ENCODE measurements at places on chromosomes 7 and 10.

- DNase-seq = no peak
Observed at GRCh38 chr10:53744746-53745145, 972.2 kb upstream of the MBL2 start.

DNA sequence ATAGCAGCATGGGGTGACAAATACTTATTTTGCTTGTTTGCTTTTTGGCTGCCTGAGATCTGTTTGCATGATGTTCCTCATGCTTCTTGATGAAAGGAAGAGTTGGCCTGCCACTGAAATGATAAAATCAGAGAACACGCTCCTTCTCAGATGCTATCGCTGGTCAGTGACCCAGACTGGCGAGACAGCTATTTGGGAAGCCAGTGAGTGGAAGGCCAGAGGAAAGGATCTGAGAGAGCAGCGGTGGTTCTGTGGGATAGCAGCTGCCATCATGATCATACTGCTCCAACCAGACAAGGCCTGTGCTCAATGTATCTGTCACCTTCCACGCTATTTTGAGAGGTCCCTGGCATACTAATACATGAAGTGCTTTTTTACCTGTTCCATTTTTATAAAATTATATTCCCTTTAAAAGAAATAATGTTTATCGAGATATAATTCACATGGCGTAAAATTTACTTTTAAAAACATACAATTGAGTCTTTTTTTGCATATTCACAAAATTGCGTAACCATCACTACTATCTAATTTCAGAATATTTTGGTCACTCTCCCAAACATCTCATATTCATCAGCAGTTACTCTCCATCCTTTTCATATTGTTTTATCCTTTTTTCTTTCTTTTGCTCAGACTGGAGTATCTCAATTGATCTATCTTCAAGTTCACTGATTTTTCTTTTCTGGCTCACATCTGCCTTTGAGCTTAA lies 695.1 kb downstream of the TNS3 start:
- DNase-seq = no peak

DNA sequence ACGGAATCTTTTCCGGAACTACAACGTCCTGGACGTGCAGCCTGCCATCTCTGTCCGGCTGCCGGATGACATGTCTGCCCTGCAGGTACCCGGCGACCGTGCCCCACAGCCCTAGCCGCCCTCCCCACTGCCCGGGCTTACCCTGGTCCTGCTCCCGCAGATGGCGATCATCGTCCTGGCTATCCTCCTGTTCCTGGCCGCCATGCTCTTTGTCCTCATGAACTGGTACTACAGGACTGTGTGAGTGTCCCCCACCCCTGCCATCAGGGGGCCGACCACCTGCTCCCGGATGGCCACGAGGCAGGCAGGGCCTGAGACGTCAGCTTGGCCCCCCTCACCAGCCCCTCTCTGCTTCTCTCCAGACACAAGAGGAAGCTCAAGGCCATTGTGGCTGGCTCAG lies 38.0 kb upstream of the VSIR start:
- no peak for DNase-seq

GRCh38 chr7:100171087-100171681 lies 2.8 kb upstream of the GAL3ST4 start:
- DNase-seq = peak; percentile 59

- no peak for DNase-seq
Observed at GRCh38 chr10:48582970-48583369, 21.9 kb downstream of the ARHGAP22 start.

DNA sequence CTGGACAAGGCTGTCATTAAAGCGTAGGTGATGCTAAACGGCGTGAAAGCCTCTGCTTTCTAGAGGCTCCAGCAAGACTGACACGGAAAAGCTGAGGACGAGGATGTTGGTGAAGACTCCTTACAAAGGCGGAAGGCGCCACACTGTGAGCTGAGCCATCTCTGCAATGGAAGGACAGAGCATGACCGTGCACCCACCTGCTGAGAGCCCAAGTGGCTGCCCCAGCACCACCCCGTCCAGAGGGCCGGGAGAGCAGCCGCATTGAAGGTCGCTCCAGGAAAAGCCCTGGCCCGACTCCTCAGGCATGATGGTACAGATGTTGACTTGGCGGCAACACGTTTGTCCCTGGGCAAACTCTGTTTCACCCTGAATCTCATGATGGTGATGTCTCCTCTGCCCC lies 492.7 kb downstream of the DNAJB6 start:
- no peak for DNase-seq

GRCh38 chr7:23955145-23955544 lies 245.1 kb downstream of the STK31 start:
- DNase-seq = no peak

- peak; percentile 62 for DNase-seq
Observed at GRCh38 chr7:23680414-23681405, 711 bp downstream of the FAM221A start.

GRCh38 chr7:110827287-110827855 lies 263.6 kb upstream of the LRRN3 start:
- no peak for DNase-seq

GRCh38 chr7:11533229-11533820 lies 298.7 kb downstream of the THSD7A start:
- no peak for DNase-seq

DNA sequence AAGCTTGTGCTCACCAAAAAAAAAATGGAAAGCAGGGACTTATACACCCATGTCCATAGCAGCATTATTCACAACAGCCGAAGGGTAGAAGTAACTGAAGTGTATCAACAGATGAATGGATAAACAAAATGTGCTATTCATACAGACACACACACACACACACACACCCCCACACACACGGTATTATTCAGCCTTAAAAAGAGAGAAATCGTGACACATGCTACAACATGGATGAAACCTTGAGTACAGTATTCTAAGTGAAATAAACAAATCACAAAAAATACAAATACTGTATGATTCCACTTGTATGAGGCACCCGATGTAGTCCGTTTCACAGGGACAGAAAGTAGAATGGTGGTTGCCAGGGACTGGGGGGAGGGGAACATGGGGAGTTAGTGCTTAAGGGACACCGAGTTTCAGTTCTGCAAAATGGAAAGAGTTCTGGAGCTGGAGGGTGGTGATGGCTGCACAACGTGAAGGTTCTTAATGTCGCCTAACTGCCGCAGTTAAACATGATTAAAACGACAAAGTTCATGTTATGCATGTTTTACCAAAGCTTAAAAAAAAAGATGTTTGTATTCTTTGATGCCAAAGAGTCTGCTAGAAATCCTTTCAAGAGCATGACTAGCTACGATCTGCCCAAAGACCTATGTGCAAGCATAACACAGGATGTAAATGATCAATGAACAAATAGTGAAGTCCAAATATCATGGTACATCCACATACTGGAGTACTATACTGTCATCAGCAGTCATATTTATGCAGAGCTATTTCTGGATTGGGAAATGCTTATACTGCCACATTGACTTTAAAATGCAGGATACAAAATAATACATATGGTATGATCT lies 7.2 kb downstream of the TNS3 start:
- DNase-seq = no peak

GRCh38 chr7:40782836-40783235 lies 648.0 kb downstream of the SUGCT start:
- no peak for DNase-seq

- no peak for DNase-seq
Observed at GRCh38 chr10:125157505-125157904, 2.9 kb downstream of the CTBP2 start.

DNA sequence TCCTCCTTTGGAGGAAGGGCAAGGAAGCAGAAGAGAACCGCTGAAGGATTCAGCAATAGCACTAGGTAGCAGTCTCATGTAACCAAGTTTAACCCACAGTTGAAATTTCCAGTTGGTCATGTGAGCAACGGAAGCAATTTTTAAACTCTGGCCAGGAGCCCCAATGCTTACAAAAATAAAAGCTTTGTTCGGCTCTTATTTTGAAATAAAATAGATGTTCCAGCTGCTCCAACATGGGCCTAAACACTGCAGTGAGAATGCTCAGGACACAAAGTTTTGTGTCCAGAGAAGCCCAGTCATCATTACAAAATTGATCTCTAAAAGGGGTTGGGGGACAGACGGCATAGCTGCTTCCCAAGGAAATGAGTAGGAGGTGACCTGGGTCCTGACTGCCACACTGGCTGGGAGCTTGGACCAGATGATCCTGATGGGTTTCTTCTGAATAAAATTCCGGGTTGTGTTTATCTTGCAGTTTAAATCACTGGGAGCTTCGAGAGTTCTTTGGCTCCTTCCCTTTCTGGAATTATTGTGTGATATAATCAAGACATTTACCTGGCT lies 452 bp upstream of the TMEM140 start:
- DNase-seq = no peak

DNA sequence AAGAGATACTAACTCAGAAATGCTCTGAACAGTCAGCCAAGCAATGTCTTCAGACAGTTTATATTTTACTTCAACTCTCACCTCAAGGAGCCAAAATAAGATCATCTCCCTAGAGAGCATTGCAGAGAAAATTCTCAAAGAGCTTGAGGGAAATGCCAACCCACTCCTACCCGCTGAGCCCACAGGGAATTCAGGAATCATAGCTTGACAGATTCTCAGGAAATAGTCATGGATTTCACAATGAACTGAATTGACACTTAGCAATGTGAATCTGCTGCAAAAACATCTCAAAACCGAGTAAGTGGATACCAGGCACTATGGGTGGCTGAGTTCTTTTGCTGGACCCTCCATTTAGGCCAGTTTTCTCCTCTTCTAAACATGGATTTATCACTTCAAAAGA lies 9.8 kb upstream of the PLAC9 start:
- DNase-seq = no peak

DNA sequence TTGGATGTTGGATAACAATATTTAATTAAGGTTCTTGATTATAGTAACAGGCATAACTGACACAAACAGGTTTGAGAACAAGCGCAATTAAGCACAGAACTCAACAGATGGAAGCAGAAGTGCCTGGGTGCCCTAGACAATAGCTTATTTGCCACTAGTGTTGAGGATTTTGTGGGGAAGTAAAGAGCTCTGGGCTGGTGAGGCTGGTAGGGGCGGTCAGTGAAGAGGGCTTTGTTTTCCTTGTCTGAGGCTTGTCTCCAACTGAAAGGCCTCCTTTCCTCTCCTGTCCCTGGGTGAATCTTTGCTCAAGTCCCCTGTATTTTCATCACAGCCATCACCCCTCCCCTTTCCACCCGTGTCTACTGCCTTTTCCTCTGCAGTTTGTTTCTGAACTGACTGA lies 104.6 kb downstream of the KAT6B start:
- DNase-seq = no peak

- no peak for DNase-seq
Observed at GRCh38 chr7:23208316-23208715, 26.5 kb downstream of the NUP42 start.

DNA sequence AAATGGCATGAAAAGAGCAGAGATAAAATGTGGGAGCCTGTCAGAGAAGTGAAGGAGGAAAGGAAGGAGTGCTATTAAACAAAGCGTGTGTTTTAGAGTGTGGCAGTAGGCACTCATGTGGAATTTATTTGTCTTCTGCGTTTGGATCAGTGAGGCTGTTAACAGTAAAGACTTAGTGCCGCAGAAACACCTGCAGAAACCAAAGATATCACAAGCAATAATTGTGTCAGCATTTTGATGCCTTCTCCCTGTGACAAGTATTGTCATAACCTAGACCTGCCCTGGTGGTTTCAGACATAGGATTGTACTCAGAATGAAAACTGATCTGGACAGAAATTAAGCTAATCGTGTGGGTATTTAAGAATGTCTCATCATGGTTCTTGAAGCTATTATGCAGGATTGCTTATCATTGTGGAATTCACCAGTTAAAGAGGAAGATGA lies 191.0 kb downstream of the CAMK1D start:
- no peak for DNase-seq

DNA sequence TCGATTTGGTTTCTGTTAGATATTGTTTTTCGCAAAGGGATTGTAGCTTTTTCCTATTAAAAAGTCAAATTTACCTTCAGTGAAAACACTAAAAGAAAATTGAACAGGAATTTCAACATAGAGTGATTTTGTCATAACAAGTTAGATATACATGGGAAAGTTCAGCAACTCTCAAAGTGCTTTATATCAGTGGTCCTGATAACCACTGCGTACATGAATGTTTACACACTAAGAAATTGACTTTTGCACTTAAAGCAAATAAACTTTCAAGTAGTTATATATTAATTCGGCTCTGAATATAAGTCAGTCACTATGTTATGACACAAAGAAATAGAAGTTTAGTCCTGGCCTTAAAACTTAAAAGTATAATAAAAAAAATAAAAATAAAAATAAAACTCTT lies 101.3 kb upstream of the DKK1 start:
- DNase-seq = no peak

DNA sequence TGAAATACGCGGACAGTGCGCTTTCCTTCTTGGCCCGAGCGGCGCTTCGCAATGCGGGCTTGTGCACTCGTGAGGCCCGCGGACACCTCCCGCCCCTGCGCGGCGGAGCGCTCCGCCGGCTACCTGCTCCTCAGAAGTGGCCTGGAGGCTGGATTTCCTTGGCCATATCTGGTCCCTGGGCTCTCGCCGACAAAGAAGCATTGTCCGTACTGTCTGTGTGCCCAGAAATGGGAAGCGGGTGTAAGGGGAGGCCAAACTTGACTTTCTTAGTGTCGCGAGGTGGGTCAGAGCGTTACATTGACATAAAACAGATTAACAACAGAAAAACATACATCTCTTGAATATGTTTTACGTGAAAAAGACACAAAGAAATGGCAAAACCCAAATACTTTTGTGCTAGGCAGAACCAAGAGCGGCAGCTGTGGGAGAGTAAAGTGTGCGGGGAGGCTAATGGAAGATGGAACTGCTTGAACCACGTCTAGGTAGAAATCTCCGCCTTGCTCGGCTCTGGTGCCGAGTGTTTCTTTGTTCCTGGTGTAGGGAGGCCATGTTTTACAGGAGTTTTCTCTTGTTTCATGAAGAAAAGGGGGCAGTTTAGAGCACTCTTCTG lies 1.4 kb downstream of the LANCL2 start:
- peak; percentile 22 for DNase-seq

DNA sequence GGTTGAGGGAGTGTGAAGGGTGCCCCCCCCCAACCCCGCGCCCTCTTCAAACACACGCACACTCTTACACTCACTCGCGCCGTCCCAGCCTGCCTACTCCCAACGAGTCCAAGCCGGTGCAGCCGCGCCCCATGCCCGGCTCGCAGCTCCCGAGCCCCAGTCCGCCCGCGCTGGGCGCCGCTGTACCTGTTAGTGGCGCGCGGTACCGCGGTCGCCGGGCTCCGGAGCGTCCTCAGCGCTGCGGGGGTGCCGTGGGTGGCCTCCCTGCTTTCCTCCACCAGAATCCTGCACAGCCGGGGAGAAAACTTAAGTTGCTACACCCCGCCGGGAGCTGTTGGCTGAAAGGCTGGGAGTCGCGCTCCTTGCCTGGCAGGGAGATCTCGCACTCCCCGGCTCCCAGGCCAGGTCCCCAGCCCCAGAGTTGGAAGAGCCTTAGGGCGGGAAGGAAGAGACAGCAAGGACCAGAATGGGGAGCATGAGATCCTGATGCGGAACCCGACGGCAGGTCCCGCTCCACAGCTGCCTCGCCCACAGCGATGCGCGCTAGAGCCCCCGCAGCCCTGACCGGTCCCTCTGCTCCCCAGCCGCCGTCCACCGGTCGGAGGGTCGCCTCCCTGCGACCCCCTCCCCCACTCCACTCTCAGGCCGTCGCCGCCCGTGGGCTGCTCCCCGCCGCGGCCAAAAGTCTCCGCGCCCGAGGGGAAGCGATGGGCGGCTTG lies 863 bp downstream of the ST8SIA6 start:
- DNase-seq = peak; percentile 61
